ENCODE measurements at places on chromosomes 12 and 14.

DNA sequence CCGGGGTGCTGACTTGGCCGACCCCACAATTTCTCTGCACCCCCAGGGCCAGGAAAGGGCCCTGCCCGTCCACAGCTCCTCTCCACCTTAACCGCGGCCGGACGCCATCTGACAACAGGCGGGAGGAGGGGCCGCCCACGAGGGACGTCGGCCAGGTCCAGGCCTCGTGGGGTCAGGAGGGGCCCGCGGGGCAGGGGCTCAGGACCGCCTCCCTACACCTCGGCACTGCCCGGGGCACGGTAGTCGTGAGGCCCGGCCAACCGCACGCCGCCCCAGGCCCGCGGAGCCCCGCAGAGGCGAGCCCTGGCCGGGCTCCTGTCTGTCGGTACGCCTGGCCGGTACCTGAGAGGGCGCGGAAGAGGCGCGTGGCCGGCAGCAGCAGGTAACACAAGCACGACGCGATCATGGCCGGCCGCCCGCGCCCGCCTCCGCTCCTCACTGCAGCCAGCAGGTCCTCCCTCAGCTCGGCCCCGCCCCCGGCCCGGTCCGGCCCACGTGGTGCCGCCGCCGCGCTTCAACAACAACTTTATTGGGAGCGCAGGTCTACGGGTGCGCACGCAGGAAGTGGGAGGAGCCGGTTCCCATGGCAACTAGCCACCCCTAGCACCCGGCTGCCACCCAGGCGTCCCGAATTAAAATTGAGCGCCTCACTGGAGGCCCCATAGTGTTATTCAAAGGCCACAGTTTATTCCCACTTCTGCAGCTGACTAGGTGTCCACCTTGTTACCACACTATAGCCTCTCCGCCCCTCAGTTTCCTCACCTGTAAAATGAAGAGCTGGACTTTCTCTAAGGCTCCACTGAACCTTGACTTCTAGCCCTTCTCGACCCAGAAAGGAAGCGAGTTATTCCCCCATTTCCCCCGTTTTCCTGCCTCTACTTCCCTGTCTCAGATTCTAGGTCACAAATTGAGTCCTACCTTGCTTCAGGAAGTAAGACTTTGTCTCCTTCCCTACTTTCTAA lies at the start of gene ANGEL1:
Gene ANGEL1 (minus strand): TSS at position 461 of the 962 bp plus-strand sequence. CDS start 55 bp downstream, at position 406.
- DNase-seq = peak; percentile 97

DNA sequence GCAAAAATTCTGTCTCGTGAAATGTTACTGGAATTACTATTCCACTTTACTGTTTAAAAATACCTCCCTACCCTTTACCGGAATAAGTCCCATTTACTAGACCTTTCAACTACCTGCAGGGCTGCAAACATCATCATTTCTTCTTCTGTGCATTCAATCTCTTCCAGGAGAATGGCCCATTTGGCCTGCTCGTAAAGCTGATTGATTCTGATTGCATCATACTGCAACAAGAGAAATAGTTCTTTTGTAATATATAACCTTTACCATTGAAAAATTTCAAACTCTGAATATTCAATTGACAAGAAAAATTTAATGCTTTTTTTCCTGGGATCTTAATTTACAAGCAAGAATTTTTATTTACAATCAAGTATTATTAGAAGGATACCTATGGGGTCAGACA lies 72.4 kb downstream of the FERMT2 start:
- no peak for DNase-seq

- no peak for DNase-seq
These were observed 31.7 kb upstream of the KCNH3 start for GRCh38 chr12:49507139-49507538.

- DNase-seq = no peak
These were observed 2.6 kb downstream of the DNAJC22 start for GRCh38 chr12:49349266-49349665.

DNA sequence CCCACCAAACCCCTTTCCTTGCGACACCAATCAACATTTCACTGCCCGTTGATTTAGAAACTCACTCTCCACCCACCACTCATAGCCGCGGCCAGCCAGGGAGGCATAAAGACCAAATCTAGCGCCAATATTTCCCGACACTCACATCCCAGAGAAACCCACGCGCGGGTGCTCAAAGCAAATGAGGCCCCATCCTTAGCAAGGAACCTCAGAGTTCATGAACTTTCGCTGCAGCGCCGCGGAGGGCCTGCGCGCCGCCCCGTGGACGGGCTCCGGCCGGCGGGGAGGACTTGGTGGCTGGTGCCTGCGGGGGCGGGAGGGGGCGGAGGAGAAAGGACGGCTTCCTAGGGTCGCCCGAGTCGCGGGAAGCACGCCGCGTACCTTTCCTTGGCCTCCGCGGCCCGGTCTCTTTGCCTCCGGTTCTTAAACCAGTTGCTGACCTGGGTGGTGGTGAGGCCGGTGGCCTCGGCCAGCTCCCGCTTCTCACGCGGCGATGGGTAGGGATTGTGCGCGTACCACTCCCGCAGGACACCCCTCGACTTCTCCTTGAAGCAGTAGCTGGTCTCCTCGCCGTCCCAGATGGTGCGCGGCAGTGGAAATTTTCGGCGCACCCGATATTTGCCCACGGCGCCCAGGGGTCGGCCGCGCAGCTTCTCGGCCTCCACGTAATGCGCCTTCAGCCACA lies 886 bp downstream of the SIX1 start:
- DNase-seq = no peak

DNA sequence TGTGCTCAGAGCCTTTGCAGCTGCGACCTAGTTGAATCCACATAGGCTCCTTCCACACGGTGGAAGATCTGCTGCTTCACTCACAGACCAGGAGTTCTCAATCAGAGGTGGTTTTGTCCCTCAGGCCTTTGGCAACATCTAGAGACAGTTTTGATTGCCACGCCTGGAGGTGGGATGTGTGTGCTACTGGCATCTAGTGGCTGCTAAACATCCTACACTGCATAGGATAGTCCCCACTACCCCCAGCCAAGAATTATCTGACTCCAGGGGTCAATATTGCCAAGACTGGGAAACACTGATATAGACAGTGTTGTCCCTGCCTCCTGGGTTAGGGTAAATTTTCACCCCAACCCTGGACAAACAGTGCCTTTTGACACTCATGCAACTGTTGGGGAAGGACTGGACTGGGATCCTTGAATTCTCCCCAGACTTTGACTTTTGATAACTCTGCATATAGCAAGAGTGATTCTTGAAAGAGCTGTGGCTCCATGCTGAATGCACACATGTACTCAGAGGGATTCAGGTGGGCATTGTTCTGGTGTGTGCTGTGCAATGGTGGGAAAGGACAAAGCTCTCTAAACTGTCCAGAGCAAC lies 39.8 kb downstream of the BAZ2A start:
- DNase-seq = no peak

Measured in activated T-helper 2 cell treated with anti-CD3 and anti-CD28 coated beads, Interferon-gamma antibody, Interleukin-2, Interleukin-4, amounts not matched to agents 10 μg/mL and 5 μg/mL and 100 μg/mL, durations not matched to agents 14 hours and 24 hours and 36 hours (primary cell).